ENCODE measurements at places on chromosomes 4 and X.

DNA sequence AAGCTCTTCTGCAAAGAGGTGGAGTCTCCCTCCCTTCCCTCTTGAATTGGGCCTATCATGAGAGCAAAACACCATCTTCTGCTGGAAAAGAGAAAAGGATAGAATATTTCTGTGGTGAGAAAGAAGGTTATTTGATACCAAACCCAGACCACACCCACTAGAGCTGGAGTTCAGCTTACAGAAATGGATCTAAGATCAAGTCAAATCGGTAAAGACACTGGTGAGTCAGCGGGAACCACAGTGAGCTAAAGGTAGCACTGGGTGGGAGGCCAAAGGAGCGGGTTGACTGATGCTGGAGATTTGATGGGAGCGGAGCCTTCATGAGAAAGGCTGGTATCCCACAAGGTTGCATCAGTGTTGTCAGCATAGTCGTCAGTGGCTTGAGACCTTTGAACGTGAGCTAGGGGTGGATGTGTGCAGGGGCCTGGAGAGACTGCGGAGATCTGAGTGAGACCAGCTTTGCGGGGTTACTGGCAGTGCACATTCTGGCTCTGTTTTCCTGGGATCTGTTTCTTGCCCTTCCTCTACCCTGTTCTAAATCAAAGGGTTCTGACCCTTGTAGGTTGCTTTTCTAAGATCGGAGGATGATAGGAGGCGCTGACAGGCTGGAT is 106.4 kb upstream of the SCOC start:
- no peak for DNase-seq

DNA sequence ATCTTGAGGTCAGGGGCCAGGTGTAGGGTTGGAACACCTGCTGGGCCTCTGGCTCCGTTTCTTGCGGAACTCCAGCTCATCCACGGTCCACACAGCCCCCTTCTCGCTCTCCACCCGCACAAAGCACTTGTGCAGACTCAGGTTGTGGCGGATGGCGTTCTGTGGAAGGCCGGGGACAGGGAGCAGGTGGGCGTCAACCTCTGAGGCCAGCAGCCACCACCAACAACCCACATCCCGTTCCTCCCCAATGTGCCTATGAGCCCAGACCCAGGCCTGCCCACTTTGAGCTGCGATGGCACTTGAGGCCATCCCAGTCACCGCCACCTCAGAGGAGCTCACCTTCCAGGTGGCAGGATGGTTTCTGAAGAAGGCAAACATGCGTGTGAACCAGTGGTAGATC is 13.2 kb downstream of the FOXP3 start:
- DNase-seq = no peak

- DNase-seq = no peak
Observed at GRCh38 chr4:17168571-17168970, 270.1 kb upstream of the LDB2 start.

GRCh38 chrX:21779095-21779494 is 21.2 kb upstream of the SMPX start:
- DNase-seq = no peak

DNA sequence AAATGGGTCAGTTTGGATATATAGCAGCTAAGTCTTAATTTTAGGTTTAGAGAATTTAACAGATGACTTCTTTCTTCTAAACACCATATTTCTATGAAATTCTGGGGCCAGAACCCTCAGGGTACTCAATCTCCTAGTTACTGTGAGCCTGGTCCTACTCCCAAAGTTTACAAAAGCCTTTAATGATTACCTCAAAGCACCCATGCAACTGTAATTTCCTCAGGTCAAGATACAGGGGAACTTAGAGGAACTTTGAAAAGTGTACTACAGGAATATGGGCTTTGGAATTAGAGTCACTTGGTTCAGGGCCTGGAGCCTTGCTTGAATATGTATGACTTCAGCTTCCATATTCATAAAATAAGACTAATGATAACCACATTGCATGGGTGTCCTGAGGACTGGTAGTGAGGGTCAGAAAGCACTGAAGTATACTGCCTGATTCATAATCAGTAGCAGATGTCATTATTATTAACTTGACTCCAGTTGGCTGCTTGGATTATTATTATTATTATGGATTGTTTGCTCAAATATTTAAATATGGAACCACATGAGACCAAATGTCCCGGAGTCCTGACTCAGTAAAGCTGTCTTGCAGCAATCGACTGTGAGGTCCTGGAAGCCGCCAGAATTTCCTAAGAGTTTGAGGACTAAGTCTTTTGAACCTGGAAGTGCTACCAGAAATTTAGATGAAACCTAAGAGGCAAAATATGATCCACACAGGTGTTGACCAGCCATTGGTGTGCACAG is 2.0 kb upstream of the ADH7 start:
- DNase-seq = no peak

DNA sequence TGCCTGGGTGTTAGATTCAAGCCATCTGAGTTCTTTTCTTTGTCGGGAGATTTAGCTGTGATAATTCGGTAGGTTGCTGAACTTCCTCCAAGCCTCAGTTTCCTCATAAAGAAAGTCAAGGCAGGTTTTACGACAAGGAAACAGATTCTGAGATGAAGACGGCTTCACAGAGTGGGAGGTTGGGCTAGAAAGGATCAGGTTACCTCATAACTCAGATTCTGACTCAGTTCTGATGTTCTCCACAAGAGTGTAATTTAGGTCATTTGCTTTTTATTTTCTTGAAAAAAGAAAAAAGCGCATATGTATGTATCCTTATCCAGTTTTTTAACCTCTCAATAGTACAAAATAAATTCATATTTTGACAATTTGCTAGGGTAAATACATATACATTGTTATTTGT is 47.2 kb upstream of the ELOVL6 start:
- DNase-seq = no peak

GRCh38 chr4:113979148-113979904 is at the start of gene ARSJ:
ARSJ (minus strand) TSS chr4:113979647; CDS start chr4:113978834, 813 bp downstream.
- no peak for DNase-seq

DNA sequence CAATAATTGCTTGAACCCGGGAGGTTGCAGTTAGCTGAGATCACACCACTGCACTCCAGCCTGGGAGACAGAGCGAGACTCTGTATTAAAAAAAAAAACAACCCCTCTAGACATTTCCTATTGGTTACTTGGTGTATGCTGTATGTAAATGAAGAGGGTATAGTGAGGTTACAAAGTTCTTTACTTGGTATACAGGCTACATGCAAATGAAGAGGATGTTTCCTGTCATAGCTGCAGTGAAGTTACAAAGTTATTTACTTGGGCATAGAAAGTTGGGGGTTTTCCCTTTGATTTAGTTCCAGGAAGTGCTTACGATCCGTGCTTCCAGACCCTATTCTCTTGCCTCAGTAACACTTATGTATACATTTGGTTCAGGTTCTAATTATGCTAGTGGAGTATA is 38.4 kb upstream of the CLNK start:
- DNase-seq = no peak

DNA sequence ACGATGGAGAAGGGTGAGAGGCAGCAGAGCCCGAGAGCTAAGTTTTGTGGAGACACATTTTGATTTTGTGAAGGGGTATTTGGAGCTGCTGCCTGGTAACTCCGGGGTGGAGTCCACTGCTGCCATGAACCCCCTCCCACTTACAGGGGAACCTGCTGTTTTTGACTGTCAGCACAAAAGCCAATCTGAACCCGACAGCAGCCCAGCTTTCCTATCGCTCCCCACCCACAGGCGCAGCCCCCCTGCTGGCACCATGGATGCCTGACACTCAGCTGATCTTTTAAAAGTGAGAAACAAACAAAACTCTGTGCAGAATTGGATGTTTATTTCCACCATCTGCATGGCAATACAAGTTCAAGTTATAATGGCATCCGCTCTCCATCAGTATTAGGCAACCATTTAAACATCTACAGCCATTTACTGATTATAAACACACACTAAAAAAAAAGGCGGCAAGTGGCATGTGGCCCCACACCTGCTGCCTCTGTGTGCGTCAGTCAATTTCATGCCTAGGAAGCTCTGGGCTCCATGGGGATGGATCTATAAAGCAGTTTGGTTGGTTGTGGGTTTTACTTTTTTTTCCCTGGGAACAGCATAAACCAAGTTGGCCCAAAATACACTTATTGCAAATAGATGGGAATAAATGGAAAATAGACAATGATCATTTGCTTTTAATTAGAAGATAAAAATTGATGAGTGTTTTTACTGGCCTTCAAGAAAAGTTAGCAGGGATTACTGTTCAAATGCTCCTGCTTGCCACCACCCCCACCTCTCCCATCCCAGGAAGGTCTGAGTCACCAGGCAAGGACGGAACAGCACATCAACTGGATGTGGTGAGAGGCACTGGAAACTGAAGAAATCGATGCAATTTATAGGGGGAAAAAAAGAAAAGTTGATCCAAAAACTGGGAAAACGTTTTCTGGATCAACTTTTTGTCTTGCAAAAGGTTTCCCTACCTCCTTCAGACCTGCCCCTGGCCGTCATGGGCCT is 46.0 kb downstream of the SEPSECS start:
- no peak for DNase-seq

GRCh38 chr4:158964728-158965124 is 138.2 kb upstream of the RAPGEF2 start:
- no peak for DNase-seq

DNA sequence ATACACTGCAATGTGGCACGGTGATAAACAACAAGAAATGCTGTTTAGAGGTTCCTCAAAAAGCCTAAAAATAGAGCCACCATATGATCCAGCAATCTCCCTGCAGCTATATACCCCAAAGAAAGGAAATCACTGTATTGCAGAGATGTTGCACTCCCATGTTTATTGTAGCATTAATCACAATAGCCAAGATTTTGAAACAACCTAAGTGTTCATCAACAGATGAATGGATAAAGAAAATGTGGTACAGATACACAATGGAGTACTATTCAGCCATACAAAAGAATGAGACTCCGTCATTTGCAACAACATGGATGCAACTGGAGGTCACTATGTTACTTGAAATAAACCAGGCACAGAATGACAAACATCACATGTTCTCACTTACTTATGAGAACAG is 365.8 kb upstream of the DIPK2B start:
- DNase-seq = no peak

DNA sequence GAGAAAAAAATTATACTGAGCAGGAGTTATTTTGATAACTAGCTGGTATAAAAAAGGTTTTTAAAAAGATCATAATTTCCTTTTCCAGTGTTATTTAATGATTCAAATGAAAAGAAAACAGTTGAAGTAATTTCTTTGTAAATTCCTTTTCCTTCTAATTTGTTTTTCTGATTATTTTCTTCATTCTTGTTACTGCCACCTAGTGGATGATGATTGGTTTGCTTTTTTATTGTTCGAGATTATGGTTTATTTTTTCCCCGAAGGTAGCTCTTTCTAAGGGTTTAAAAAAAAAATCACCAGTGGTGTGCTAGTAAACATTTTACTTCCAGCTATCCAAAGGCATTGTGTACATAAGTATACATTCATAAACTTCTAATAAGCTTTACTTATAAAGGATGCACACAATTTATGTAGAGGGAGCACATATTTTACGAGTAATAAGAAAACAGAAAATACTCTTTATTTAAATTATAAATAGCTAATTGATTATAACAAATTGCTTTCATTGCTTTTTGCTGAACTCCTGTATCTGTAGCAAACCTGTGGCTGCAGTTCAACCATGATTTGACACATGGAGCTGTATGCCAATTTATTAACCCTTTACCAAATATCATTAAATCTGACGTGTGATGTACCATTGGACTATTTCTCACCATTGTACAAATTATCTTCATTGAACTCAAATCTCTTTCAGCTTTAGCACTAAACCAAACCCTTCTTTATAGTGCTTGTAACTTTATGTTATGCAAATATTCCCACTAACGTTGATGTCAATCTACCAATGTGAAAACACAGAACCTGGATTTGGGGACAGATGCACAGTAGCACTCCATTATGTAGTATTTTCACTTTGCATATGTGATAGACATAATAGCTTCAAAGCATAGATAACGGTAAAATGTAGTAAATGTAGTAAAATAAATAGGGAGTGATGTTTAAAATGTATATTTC is 97.8 kb upstream of the ANK2 start:
- peak; percentile 47 for DNase-seq

DNA sequence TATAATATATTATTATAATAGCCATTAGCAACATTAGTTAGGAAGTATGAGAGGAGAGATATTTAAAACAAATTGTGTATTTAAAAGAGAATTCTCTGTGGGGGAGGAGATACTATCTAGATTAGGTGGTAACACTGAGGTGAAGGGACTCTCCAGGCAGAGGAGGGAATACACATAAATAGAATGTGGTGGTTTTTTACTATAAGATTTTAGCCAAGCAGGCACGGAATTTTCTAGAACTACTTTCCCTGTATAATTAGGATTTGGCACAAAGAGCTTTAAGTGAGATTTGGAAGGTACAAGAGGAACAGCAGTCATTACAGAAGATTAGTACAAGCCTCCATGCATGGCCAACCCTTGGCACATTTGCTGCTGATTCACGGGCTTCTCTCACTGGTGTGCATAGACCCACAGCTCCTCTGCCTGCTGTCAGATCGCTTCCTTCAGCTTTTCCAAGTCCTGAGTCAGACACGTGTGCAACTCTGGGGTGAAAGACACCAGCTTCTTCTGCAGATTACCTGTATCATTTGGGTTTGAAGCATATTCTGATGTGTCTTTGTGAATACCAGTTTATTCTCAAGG is 685.5 kb downstream of the KCTD8 start:
- no peak for DNase-seq

DNA sequence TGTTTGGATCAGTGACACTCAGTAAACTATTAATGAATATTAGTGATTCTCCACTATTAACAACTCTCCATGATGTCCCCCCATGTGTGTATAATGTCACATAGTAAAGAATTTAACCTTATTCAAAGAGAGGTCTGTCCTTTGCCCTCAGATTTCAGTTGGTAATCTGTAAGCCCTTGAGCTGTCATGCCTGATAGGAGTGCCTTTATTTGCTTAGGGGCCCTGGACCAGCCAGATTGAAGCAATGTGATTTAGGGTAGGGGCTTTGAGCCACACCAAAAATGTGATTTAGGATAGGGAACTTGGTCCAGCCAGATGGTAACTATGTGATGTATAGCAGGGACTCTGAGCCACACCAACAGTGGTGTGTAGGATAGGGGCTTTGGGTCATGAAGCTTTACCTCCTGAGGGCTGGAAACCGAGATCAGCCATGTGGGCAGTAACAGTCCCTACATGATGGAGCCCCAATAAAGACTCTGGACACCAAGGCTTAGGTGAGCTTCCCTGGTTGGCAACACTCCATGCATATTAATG is 44.3 kb upstream of the PAGE4 start:
- DNase-seq = no peak

DNA sequence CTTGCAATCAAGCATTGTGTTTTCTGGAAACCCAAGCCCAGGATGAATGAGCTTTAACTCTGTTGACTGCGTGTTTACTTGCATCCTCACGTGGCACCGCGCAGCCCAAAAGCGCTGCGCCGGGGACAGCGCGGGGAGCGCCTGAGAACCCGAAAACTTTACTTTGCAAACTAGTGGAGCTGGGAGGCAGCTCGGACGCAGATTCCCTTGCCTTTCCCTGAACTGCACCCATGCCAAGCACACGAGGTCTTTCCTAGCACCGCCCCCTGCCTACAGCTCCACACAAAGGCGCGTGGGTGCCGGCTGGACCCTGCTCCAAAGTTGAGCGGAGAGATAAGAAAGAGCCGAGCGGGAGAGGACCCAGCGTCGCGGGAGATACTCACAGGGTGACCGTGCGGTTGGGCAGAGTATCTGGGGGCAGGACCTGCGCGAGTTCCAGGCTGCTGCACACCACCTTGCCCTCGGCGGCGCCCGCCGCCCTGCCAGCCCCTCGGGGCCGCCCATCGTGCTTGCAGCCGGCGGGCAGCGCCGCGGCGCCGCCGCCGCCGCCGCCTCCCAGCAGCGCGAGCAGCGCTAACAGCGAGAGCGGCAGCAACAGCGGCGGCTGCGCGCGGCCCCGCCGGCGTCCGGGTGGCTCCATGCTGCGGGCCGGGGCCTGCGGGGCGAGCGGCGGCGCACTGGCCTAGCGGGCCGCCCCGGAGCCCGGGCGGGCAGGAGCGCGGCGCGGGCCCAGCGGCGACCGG is 550 bp downstream of the ADGRA3 start:
- peak; percentile 85 for DNase-seq

Data from hematopoietic multipotent progenitor cell treated with erythropoietin and hydrocortisone succinate and interleukin-3 and kit ligand, for 6 days (in vitro differentiated cells).